ENCODE measurements at places on chromosomes 2 and 18.

DNA sequence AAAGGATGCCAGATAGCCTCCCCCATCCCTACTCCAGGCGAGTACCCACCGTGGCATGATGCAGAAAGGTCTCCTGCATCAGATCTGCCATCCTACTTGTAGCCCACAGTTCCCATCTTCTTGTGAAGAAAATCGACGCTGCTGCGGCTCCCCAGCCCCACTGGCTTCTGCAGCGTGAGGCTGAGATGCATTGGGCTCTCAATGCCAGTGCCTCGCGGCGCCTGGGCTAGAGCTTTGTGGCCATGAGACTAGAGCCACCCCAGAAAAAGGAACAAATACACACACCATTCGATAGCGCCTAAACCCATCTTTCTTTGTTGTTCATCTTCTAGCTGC, 2.8 kb downstream of the NOL4 start:
- no peak for DNase-seq

GRCh38 chr18:44626236-44626635, 54.5 kb upstream of the SETBP1 start:
- DNase-seq = no peak

DNA sequence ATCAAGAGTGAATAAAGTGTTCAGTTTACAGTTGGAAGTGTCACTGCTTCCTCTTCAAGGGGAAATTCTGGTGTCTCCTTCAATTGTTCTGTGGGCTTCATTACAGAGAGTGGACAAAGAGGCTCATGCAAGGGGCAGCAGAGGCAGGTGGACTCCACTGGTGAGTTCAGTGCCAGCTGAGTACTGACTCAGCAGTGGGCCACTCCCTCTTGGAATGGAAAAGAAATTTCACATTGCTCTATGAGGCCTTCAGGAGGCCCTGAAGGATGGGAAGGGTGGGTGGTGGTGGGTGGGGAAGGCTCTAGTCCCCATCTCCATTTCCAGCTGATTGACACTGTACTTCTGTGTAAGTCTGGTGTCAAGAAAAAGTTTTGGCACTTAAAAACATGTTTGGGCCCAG, 66.4 kb downstream of the PRELID3A start:
- DNase-seq = peak; percentile 17

DNA sequence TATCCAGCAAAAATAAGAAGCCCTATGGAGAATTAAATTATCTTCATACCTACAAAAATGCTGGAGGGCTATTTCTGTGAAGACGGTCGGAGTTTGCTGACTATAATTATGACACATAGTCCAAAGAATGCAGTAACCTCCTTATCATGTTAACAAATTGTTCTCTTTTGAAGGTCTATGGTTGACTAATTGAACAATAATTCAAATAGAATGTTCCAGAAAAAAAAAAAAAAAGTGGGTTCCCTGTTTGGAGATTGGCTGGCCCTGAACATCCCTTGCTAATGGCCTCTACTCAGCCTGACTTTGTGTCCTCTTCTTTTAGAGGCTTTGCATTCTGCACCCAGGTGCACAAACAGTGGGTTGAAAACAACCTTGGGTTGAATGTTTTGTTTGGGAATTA, 82.8 kb upstream of the CCBE1 start:
- peak; percentile 79 for DNase-seq

- DNase-seq = peak; percentile 6
Measured at GRCh38 chr2:187232749-187233148, 215.3 kb downstream of the CALCRL start.

DNA sequence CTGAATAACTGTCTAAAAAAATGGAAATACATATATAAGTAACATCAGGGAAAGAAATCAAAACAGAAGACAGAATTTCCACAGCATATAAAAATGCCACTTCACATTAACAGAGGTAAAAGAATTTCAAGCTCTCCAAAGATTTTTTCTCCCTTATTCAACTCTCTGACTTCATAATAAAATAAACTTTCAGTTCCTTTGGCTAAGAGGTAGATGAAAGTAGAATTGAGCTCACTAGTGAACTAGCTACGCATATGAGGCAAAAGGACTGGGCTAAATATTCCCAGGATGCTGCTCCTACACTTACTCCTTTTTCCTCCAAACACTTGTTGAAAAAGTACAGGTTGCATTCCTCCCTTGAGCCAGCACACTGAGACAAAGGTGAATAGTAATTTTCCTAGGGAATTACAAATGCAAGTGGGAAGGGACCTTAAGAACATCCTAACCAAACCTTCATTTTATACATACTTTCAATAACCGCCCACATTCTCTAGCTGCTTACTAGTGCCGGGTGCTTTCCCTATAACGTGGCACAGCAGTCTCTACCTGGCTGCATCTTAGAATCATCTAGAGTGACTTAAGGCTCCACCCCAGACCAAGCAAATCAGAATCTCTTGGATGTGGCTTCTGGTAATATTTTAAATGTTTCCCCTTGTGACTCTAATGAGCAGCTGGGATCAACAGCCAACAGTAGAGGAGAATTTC, 136.6 kb downstream of the MTCL1 start:
- DNase-seq = peak; percentile 72

GRCh38 chr2:22274661-22275060, 1110.3 kb upstream of the KLHL29 start:
- no peak for DNase-seq

DNA sequence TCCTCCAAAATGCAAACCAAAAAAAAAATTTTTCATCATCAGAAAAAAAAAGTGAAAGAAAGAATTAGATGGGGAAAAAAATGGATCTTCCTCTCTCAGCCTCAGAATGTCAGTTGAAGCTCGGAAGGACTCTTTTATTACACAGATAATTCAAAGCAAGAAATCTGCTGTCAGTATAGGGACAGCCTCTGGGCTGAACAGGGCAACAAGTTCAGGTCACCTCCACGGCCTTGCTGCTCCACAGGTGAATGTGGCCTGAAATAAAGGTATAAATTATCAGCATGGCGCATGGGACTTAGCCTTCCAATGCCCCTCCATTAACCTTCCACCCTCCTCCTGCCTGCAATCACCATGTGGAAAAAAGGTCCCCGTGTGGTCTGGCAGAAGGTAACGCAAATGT, 316.8 kb upstream of the POU3F3 start:
- DNase-seq = no peak

DNA sequence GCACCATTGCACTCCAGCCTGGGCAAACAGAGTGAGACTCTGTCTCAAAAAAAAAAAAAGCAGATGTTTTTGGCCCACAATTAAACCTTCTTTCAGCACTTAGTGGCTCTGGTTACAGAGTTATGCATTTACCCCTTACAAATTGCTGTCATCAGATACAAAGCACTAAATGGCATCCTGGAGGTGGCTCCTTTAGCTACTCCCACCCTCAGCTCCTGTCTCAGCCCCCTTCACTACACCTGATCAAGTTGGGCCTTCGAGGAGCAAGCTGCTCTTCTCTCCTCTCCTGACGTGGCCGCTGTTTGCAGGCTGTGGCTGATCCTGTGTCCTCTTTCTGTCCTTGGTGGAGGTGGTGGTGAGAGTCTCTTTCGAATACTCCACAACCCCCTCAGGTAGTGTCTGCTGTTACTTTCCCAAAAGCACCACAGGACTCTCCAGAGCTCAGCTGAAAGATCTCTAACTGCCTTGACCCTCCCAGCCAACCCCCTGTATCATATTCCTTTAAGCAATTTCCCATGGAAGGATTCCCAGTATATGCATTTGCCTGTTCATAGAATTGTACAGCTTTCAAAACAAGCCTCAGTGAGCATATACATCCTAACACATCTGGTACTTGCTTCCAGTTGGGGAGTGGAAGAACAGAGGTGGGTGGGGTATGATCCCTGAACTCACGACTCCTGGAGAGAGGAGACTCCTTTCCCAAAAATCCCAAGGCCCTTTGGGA, 285.9 kb downstream of the CLIP4 start:
- no peak for DNase-seq

DNA sequence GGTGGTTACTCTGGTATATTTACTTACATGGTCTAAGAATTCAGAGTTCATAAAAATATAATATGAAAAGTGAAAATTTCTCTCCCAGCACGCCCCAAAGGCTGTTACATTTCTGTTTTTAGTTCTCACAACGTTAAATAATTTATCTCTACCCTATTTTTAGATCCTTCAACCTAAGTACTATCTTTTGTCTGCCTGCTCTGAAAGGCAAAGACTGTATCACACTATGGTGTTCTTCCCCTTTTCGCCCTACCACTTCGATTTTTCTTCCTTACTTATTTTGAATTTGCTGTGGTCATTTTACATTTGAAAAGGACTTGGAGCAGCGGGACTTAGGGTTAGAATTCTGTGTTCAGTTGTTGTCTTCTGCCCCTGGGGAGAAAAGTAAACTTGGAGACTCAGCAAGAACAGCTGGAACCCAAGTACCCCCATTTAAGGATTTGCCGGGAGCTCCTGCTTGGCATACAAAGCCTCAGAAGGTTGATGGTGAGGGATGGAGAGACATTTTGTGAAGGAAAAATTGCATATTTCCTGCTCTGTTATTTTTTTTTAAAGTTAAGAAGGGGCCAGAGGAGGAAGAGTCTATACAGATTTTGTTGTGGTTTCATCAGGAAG, 19.0 kb downstream of the ADAM23 start:
- DNase-seq = no peak

DNA sequence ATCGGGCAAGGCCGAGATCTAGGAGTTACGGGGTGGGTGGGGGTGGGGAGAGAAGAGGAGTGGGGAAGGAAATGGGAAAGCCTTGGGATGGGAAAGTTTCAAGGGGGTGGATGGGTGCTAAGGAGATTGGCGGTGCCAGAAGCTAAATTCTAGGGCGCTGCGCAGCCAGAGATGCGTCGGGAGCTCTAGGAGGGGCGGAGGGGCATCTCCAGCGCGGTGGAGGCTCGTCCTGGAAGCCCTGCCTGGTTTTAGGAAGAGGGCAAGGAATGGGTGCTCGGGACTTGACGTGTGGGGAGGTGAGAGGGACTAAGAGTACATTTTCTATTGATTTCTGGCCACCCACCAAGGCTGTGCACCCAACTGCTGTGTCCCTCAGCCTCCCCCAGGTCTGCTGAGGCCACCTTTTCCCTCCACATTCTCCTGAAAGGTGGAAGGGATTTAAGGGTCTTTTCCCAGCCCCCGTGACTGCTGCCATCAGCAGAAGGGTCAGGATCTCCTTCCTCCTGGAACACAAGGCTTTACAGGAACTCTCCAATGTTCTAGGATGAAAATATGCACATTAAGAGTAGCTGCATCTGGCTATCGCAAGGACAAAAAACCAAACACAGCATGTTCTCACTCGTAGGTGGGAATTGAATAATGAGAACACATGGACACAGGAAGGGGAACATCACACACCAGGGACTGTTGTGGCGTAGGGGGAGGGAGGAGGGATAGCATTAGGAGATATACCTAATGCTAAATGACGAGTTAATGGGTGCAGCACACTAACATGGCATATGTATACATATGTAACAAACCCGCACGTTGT, 1.4 kb downstream of the C2orf72 start:
- DNase-seq = no peak

- peak; percentile 74 for DNase-seq
Measured at GRCh38 chr2:46481198-46482193, 2.1 kb downstream of the TMEM247 start.

DNA sequence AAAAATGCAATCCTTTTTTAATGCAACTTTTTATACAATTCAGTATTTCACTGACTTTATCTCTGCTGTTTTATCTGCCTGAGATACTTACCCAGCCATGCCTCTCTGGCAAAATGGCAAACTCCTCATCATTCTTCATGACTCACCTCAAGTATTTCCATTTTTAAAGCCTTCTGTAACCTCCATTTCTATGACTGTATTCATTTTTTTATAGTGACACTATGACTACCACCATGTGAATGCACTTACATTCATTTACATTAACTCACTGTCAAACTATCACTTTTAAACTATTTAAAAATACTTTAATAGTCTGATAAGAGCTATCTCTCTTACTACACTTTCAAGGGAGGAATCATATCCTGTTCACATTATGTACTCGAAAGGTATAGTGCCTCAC, 99.4 kb upstream of the SCN7A start:
- peak; percentile 93 for DNase-seq

DNA sequence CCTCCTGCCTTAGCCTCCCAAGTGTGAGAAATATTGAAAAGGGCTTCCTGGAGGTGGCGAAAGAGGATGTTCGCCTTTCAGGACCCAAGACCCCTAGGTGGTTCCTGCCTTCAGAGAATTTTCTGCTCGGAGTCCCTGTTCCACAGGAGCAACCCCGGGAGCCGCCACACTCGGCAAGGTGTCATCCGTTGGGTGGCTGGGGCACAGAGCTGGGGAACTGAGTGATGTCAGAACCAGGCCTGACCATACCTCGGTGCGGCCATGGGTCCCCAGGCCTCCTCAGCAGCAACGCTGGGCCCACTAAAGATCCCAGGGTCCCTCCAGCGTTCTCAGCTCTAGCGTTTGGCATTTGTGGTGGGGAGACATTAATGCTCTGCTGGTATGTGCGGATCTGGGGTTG, 23.7 kb upstream of the TAF1B start:
- DNase-seq = no peak

DNA sequence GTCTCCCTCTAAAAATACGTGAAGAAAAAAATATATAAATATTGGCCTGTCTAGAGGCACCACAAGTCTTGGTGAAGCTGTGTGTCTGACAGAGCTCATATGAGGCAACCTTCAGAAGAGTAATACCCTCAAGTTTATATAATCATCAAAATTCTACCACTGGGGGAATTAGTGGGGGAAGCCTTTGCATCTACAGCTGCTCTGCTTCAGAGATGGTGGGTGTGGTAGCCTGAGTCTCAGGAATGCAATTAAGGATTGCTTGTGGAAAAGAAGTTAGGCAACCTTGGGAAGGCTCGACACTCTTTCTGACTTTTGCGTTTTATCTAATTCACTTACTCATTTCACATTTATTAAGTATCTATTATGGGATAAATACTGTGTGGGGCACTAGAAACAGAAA, 17.4 kb downstream of the TPGS2 start:
- DNase-seq = no peak

- no peak for DNase-seq
Measured at GRCh38 chr18:7196421-7196820, 34.5 kb upstream of the LRRC30 start.

- DNase-seq = no peak
Measured at GRCh38 chr18:37243741-37244140, 321.9 kb downstream of the CELF4 start.

- DNase-seq = no peak
Measured at GRCh38 chr2:236706288-236706687, 136.7 kb downstream of the ACKR3 start.

- no peak for DNase-seq
Measured at GRCh38 chr18:53165770-53166169, 825.8 kb downstream of the DCC start.

- DNase-seq = peak; percentile 78
Measured at GRCh38 chr18:59123588-59124369, 15.9 kb upstream of the SEC11C start.

- no peak for DNase-seq
Measured at GRCh38 chr2:239881031-239881471, 144.1 kb downstream of the NDUFA10 start.

GRCh38 chr2:188853307-188853706, 120.9 kb upstream of the COL3A1 start:
- DNase-seq = peak; percentile 21

- DNase-seq = peak; percentile 89
Measured at GRCh38 chr2:223760838-223761502, 76.4 kb downstream of the AP1S3 start.

- DNase-seq = peak; percentile 54
Measured at GRCh38 chr2:202064171-202064880, 8.7 kb upstream of the KIAA2012 start.
